ENCODE measurements at places on chromosomes 12 and 14. TPM values are rescaled to one million over a fixed set of nuclear protein-coding genes. Genes with fewer than 3 reads are reported as not detected.

The DACT1 gene
- 0.57 TPM for polyA plus RNA-seq

The CLEC2A gene
- polyA plus RNA-seq: not detected

DNA sequence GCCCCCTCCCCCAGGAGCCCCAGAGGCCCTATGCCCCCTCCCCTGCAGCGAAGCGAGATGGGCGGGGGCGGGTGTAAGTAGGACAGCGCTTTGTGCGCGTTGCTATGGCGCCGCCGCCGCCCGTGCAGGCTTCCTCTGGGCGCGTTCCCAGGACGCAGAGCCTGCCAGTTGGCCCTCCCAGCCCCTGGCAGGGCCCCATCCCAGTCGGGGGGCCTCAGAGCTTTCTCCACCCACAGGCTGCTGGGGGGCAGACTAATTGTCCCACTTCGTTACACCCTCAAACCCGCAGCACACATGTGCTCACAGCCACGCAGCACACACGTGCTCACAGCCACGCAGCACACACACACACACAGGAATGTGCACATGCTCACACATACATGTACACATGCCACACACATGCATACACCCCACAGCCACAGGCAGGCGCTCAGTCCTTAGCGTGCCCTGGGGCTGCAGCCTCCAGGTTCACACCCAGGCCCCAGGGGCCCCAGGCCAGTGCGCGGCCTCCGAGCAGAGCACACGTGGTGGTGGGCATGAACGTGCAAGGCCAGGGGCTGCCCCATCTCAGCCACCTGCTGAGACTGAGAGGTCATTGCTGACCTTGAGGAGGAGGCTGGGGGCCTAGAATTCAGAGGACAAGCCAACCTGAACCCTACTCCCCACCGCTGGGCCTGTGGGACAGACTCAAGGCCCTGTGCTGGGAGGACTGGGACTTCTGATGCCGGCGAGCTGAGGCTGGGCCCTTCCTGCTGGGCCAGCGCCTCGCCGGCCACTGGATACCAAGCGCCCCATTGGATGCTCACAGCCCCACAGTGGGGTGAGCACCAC, 15.6 kb downstream of the TRMT61A start:
- peak; percentile 65 for DNase-seq
- H3K27me3 ChIP-seq: no peaks in the 10 kb centered on the region
- H3K27ac ChIP-seq: peak overlapping the region; percentile 91
- H3K36me3 ChIP-seq: no peaks in the 10 kb centered on the region
- no peak overlapping the region for H3K4me3 ChIP-seq

DNA sequence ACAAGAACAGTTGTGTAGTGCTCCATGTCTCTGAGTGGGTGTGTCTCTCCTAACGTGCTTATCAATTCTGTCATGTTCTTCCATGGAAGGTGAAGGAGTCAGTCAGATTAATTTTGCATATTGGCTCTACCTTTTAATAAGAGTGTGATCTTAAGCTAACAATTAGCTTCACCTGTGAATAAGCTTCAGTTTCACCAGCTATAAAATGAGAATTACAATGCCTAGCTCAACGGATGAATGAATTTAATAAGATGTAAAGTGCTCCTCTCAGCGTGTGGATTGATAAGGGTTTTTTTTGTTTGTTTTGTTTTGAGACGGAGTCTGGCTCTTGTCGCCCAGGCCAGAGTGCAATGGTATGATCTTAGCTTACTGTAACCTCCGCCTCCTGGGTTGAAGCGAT, 32.7 kb downstream of the CCDC175 start:
- H3K36me3 ChIP-seq: no peaks in the 10 kb centered on the region
- DNase-seq: no peak
- H3K4me1 ChIP-seq: no peaks in the 10 kb centered on the region
- H3K27ac ChIP-seq: no peak overlapping the region

The B3GNT4 gene
- polyA plus RNA-seq: 0.11 TPM

GRCh38 chr12:27814851-27815591, 35.0 kb upstream of the MANSC4 start:
- H3K27ac ChIP-seq: no peak overlapping the region
- no peaks in the 10 kb centered on the region for H3K4me1 ChIP-seq
- no peak for DNase-seq
- H3K4me3 ChIP-seq: no peak overlapping the region
